ENCODE measurements at places on chromosomes 5 and 9.

DNA sequence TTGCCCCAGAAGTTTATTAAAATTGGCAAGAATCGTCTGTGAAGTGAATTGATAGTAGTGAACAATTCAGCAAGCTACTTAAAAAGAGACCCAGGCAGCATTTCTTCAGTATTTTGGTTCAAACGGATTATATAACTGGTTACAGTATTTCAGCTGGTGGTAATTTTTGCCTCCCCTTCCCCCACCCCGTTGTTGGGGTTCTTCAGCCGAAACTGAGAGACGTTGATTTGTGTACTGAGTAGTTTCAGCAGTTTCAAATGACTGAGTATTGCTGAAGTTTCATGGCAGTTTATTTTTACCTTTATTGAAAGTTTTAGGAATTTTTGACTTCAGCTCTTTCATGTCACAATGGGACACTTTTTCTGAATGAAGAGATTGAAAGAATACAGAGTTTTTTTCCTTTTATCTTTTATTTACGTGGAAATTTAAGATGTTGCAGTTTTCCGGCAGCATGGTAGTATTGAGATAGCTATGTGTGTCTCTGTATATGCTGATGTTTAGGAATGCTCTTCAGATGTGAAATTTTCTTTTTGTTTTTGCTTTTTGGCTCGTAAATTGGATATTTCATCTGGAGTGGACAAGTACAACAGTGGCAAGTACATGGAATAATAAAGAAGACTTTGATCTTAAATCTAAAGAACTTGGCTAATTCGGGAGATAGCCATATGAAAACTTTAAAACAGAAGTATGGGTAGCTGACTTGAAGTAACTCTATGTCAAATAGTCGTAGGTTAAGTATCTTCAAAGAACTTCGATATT lies 1.9 kb downstream of the GPBP1 start:
- no peak for DNase-seq

GRCh38 chr5:146018514-146019375 lies 82.4 kb downstream of the SH3RF2 start:
- DNase-seq = no peak

- DNase-seq = no peak
Measured at GRCh38 chr5:107616213-107616612, 54.5 kb downstream of the EFNA5 start.

- DNase-seq = peak; percentile 55
Measured at GRCh38 chr5:68252673-68253623, 37.4 kb downstream of the PIK3R1 start.

GRCh38 chr5:35651002-35651756 lies 33.5 kb downstream of the SPEF2 start:
- peak; percentile 34 for DNase-seq

DNA sequence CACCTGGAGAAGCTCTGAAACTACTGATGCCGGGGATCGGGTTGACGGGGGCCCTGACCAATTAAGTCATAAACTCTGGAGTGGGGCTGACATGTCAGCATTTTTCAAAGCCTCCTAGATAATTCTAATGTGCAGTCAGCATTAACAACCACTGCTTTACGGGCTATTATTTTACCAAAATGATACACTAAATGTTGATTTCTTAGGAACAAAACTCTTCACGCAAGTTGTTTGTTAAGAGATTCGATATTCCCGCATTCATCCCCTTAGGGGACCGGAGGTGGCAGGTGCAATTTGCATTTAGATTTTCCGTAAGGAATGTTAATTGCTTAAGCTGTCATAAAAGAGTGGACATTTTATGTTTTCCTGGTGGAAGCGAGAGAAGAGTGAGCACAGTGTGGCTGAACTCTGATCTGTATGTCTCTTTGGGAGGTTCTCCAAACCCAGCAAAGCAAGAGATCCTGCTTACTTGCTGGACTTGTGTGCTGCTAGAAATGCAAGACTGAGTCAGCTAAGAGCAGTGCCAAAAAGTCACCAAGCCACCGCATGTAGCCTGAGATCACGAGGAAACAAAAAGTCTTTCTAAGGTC lies 77.6 kb downstream of the UGCG start:
- DNase-seq = no peak

GRCh38 chr9:133759146-133759900 lies 21.2 kb upstream of the SARDH start:
- DNase-seq = no peak

GRCh38 chr9:2749485-2749884 lies 32.2 kb downstream of the KCNV2 start:
- DNase-seq = no peak

DNA sequence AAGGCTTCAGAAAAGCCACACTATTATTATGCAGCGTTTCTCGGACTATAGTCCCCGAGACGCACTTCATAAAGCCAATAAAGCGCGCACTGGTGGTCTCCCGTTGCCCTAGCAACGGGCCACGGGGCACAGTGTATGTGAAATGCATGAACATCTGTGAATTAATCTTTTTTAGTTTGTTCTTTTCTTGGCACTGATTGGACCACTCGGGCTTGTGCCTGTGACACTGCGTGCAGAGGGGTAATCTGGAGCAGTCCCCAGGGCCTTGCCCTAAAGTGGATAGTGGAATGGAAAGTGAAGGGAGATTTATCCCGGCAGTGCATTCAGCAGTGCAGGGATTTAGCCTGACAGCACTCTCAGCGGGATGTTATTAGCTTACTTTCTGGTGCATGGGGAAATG lies 92.1 kb downstream of the TLE4 start:
- no peak for DNase-seq

- DNase-seq = no peak
Measured at GRCh38 chr5:139394123-139394653, 716 bp downstream of the PROB1 start.

GRCh38 chr5:123035918-123036390 lies 571 bp downstream of the PPIC start:
- DNase-seq = no peak

DNA sequence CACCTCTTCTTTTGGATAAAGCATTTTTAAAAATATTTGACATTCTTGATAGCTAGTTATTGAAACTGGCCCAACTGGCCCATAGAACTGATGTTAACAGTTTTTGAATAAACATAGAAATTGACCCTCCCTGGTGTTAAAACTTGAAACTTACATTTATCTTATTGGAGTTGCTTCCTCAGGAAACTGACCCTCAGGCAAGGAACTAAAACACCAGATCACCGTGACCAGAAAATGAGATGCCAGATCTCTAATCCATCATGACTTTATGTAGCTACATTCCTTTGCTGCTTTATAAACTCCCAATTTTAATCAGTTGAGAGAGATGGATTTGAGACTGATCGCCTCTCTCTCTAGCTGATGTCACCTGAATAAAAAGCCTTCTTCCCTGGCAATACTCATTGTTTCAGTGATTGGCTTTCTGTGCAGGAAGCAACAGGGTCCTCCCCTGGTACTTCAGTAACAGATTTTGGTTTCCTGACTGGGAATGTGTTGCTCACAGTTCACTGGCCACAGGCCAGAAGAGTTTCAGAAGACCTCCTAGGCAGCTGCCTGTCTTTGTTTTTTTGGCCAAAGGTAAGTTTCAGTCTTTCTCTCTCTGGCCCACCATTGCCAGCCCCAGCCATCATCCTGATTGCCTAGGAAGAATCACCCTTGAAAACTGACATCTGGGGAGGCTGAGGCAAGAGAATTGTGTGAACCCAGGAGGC lies 212.4 kb downstream of the DTWD2 start:
- no peak for DNase-seq

GRCh38 chr5:44675296-44675695 lies 133.5 kb upstream of the MRPS30 start:
- DNase-seq = no peak

DNA sequence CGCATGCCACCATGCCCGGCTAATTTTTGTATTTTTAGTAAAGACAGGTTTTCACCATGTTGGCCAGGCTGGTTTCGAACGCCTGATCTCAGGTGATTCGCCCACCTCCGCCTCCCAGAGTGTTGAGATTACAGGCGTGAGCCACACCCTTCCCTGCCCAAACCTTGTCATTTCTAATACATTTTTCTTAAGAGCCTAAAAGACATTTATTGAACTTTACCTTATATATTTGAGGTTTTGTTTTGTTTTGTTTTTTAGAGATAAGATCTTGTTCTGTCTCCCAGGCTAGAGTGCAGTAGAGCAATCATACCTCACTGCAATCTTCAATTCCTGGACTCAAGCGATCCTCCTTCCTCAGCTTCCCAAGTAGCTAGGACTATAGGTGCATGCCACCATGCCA lies 39.8 kb upstream of the FANCC start:
- DNase-seq = no peak

GRCh38 chr5:94849821-94850736 lies 231.6 kb downstream of the SLF1 start:
- DNase-seq = peak; percentile 3

- DNase-seq = no peak
Measured at GRCh38 chr5:16464231-16464630, 1.4 kb downstream of the ZNF622 start.

DNA sequence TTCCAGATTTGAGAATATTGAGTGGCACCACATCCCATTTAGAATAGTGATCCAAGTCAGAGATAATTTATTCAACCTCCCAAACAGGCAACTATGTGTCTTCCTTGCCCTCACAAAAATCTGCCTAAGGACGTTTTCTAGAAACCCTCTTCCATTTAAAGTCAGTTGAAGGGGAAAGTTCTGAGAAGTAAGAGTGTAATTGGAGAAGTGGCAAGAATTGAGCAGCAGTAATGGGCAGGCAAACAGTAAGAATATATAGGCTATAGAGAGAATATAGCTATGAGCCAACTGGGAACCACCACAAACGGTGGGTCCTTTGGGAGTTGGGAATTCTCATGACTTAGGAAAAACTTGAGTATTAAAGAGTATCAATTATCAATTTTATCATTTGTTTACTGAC lies 31.1 kb upstream of the CETN3 start:
- DNase-seq = no peak

DNA sequence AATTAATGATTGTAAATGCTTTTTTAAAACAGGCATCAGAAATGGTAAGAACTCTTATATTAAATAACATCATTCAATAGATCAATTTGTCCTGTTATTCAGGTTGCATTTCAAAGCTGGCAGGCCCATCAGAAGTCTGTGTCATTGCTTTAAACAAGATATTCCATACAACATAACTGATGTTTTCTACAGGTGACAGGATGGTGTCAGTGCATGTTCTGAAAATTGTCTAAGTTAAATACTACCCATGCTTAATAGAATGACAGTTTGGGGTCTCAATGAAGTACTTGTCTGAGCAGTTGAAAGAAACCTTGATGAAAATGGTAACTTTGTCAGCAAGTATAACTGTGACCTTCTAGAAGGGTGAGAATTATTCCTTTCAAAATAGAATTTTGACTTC lies 263.2 kb downstream of the ISL1 start:
- DNase-seq = no peak

- no peak for DNase-seq
Measured at GRCh38 chr5:171675511-171675910, 110.1 kb upstream of the SMIM23 start.

DNA sequence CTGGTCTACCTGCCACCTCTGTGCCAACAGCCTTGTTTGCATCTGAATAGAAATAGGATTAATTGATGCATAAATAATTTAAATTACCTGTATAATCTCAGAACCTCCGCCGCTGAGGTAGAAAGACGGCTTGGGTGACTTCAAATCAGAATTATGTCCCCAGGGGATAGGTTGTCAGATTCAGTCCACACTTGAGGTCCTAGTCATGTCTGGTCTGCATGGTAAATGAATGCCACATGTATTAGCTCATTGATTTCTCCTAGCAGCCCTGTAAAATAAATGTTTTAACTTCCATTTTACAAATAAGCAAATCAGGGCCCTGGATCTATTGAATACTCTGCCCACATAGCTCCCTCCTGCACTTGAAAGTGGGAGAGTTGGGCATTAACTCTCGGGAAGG lies 368.0 kb upstream of the WWC1 start:
- DNase-seq = no peak

DNA sequence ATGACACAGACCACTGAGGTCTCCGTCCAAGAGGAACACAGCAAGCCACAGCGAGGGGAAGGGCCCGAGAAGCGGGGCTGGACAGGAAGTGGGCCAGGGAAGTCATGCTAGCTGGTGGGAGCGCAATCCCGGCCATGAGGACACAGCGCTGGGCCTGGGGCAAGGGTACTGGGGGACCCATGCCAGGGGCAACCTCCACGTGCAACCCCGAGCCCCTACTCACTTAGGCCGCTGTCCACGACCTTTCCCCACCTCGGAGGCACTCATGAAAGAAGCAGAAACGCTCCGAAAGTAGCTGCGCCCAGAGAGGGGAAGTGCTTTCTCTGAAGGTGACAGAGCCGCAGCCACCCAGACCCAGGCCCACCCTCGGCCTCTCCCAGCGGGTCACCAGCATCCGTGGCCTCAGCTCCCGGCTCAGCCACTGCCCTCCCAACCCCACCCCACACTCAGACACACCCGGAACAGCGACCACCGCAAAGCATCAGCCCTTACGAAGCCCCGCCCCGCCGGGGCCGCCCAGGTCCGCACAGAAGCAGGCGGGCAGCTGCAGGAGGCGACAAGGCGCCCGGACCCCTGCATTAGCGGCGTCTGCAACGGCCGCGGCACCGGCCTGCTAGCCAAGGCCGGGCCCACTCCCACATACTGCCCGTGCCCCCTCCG lies 782 bp downstream of the BICD2 start:
- DNase-seq = peak; percentile 50

DNA sequence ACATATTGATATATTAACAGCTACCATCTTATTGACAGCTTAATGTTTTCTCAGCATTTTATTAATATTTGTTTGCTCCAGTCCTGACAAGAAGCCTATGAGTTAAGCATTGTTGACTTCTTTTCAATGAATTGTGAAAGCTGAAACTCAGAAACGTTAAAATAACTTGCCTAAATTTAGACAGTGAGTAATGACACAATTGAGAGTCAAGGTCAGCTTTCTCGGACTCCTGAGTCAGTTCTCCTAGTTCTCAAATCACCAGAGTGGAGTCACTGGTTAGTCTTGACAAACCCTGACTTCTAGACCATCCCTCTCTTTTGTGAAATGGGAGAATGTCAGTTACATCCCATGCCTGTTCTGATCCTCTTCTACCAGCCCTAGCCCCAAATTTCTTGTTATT lies 222.7 kb upstream of the ACO1 start:
- DNase-seq = no peak

DNA sequence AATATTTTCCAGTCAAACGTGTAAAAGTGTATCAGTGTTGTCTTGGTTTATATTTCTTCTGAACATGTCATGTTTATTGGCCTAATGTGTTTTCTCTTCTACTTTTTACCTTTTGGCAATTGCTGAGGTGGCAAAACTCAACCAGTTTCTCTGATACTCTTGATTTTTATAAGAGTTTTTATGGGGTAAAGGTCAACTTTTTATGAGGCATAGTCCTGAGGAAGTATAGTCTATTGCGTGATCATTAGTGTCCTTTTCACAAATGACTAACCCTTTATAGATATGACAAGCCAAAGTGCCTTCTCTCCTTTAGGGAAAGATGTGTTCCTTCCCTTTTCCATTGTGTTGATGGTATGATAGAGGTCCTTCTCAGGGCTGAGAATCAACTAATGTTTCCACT lies 32.9 kb downstream of the OCLN start:
- no peak for DNase-seq

Data from MV-4-11 (cell line).